ENCODE measurements at places on chromosomes 13 and 19.

- peak; percentile 13 for DNase-seq
Measured at GRCh38 chr13:38418286-38418685, 68.6 kb downstream of the UFM1 start.

DNA sequence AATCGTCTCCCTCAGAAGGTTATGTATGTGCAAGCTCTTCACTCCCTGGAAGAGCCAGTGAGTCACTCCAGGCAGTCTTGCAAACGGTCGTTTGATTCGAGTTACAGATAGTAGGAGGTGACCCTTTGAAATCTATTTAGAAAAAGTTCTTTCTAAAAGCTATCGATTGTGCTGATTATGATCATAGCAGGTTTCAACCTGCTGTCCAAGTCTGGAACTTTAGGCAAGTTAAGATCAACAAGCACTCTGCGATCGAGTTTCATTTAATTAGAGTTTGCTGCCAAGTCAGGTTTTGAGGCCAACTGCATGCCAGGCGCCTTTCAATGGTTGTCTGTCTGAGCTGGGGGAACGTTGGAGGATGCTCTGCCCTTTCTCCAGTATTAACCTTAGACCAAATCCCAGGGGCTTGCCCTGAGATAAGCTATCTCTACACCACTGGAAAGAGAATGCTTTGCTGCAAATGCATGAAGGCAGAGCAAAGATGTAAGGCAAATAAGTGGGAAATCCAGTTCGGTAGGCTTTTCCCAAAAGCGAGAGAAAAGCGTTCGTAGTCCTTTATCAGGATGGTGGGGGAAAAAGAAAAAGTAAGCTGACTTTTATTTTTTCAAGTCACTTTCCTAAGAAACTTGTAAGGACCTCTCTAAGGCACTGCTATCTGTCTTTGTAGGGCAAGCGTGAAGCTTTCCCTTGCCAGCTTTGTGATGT, 287.5 kb downstream of the ATP8A2 start:
- DNase-seq: no peak

GRCh38 chr13:33617055-33617454, 200.9 kb upstream of the RFC3 start:
- DNase-seq: no peak

GRCh38 chr13:48043789-48044503, 6.4 kb downstream of the NUDT15 start:
- no peak for DNase-seq

GRCh38 chr19:50036908-50037307, 11.1 kb downstream of the ZNF473 start:
- no peak for DNase-seq

DNA sequence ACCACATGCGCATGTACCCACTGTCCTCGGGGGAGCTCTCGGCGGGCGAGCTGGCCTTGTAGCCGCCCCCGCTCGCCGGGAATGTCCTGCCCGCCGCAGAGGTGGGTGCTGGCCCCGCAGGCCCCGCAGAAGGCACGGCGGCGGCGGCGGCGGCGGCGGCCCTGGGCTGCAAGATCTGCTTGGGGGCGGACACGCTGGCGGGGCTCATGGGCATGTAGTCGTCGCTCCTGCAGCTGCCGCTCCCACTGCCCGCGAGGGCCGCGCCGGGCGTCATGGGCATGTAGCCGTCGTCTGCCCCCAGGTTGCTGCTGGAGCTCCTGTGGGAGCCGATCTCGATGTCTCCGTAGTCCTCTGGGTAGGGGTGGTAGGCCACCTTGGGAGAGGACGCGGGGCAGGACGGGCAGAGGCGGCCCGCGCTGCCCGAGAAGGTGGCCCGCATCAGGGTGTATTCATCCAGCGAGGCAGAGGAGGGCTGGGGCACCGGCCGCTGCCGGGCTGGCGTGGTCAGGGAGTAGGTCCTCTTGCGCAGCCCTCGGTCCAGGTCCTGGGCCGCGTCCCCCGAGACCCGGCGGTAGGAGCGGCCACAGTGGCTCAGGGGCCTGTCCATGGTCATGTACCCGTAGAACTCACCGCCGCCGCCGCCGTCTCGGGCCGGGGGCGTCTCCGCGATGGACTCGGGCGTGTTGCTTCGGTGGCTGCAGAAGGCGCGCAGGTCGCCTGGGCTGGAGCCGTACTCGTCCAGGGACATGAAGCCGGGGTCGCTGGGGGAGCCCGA, 2.4 kb downstream of the IRS2 start:
- DNase-seq: no peak
